ENCODE measurements at places on chromosomes 4 and X.

GRCh38 chr4:109719604-109720003 lies 10.3 kb downstream of the PLA2G12A start:
- no peak for DNase-seq

GRCh38 chrX:101232316-101232715 lies 12.7 kb downstream of the DRP2 start:
- no peak for DNase-seq

DNA sequence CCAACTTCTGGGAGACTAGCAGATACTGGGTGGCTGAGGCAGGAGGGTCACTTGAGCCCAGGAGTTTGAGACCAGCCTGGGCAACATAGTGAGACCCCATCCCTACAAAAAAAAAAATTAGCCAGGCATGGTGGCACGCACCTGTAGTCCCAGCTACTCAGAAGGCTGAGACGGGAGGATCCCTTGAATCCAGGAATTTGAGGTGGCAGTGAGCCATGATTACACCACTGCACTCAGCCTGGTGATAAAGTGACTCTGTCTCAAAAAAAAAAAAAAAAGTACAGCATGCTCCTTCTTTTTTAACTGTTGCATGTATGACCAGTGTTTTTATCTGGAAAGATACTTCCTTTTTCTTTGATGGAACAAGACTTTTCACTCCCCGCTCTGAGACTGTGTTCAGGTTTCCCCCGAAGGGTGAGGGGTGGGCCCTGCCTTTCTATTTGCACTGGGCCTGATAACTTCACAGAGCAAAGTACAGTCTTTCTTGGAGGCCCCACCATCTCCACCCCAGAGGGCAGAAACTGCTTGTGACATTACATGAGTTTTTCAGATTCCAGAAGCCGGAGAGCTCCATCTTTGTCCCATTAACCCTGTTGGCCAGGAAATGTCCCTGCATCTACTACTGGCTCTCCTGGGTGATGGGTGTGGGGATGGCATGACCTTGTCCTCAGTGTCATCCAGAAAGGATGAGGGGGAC lies 35.2 kb downstream of the NYX start:
- DNase-seq: no peak

DNA sequence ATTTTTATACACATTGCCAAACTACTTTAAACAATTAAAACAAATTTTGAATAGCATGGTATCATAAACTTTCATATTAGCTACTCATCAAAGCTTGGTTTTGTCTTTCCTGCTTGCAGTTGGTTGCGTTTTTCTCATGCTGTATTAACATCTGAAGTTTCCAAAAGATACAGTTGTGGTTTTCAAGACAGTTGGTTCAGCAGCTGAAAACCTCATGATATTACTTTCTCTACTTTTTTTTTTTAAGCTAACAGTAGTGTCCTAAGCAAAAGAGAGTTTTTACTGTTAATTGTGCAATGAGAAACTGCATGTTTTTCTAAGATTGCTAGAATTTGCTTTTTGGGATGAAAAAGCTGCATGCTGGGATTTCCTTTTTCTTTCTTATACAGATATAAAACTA lies 15.2 kb downstream of the RUFY3 start:
- DNase-seq: no peak

- DNase-seq: no peak
Measured at GRCh38 chr4:38566806-38567398, 97.1 kb upstream of the KLF3 start.

GRCh38 chrX:77786365-77786680 lies 307 bp upstream of the ATRX start:
- DNase-seq: no peak

DNA sequence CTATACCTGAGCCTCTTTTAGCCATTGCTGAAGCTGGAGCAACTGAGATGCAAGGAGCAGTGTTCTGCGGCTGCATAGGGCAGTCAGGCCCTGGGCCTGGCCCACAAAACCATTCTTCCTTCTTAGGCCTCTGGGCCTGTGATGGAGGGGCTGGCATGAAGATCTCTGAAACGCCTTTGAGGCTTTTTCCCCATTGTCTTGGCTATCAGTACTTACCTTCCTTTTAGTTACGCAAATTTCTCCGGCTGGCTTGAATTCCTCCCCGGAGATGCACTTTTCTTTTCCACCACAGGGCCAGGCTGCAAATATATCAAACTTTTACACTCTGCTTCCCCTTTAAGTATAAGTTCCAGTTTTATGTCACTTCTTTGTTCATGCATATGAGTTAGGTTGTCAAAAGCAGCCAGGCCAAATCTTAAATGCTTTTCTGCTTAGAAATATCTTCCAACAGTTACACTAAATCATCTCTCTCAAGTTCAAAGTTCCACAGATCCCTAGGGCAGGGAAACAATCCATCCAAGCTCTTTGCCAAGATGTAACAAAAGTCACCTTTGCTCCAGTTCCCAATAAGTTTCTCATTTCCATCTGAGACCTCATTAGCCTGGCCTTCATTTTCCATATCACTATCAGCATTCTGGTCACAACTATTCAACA lies 194.4 kb upstream of the PCDH7 start:
- DNase-seq: no peak

DNA sequence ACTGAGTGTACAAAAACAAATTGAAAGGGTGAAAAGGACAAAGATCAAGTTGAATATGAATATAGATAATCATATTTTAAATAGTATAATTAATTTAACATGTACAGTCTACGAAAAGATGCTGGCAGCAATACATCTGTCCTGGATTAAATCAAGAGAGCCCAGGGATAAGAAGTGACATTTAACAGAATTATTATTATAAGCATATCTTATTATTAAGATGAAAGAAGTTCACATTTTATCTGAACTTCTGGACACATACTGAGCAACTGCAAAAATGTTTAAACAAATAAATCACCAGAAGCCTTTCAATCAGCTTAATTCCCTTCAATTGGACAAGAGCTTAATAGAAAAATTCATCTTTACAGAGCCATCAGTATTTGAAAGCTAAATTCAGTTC lies 50.4 kb downstream of the SERTM2 start:
- DNase-seq: no peak

DNA sequence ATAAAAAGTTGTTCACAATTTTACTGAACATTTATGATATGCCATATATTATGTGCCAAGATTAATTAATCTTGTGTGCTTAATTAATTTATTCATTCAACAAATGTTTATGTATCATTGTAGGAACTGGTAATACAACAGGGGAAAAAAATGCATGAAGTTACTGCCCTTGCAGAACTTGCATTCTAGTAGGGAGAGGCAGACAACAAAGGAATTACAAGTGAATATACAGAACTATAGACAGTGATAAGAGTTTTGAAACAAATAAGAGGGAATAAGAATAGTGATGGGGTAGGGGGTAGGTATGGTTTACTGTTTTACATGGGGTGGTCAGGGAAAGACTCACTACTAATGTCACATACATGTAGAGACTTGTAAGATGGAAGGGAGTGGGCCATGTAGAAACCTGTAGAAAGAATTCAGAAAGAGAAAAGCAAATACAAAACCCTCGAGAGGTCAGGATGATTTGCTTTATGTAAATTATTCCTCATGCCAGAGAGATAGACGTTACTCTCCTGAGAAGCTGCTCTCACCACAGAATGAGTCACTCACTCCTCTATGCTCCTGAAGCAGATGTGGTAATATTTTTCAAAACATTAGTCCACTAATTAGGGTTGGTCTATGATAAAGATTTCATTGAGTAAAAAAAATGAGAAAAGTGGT lies 855.0 kb upstream of the GRID2 start:
- no peak for DNase-seq

DNA sequence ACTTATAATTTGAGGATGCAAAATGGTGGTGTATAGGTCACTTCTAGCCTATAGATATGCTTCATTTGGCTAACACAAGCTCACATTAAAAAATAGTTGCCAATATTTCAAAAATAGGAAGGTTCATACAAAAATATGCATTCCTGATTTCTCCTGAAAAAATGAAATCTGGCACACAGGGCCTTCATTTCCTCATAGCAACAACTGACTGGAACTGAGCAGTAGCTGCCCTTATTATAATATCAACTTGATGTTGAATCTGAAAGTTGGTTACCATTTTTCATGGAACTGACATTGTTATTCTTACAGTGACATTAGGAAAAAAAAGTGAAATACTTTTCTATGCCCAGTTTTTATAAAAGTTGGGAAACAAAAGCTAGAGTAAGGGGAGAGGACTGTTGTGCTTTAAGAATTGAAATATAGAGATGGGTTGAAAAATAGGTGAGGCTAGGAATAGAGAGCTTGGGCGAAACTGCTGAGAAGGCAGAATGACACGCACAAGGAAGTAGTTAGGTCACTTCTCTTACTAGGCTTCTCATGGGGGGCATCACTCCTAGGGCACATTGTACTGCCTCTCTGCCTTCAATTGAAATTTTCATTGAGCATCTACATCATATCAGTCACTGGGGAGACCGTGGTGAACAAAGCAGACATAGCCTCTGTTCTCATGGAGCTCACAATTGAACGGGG lies 43.1 kb upstream of the C1GALT1C1 start:
- DNase-seq: no peak

DNA sequence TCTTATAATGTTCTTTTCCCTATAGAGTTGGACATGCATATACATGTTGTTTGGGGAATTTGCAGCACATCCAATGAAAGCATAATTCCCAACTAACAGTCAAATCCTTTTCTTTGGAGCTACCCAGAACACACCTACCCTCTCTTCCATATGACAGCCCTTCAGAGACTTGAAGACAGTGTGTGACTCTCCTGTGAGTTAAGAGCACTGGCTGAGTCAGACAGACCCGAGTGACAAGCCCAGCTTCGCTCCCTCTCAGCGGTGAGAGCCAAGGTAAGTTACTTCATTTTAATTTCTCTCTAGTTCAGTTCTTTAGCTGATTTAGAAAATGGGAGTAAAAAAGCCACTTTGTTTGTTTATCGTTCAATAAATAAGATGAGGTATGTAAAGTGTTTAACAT lies 86.3 kb downstream of the RTL9 start:
- no peak for DNase-seq

- no peak for DNase-seq
Measured at GRCh38 chrX:72347366-72347765, 41.7 kb upstream of the CITED1 start.

DNA sequence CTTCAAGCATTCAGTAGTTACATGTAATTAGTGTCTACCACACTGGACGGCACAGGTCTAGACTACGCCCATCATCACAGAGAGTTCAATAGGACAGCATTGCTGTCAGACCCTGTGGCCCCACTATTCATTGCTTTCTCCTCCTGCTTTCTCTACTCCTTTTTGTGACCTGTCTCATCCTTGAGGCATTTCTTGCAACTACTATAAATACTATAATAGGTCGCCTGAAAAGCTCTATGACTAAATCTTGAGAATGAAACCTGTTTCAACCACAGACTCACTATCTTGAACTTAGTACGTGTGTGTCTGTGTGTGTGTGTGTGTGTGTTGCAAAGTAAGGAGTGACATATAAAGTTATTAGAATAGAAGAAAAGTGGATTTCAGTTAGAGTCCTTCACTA lies 252.9 kb upstream of the KLF3 start:
- no peak for DNase-seq

DNA sequence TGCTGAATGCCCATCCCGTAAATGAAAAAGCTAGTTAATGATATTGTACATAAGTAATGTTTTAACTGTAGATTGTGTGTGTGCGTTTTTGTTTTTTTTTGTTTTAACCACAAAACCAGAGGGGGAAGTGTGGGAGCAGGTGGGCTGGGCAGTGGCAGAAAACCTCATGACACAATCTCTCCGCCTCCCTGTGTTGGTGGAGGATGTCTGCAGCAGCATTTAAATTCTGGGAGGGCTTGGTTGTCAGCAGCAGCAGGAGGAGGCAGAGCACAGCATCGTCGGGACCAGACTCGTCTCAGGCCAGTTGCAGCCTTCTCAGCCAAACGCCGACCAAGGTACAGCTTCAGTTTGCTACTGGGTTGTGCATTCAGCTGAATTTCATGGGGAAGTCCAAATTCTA lies at the start of gene SPP1:
Gene SPP1 (plus strand): TSS at position 249 of the 400 bp plus-strand sequence. CDS start 1,182 bp downstream, outside the sequence.
- peak; percentile 15 for DNase-seq

- no peak for DNase-seq
Measured at GRCh38 chrX:115400960-115401359, 111.4 kb downstream of the LUZP4 start.

DNA sequence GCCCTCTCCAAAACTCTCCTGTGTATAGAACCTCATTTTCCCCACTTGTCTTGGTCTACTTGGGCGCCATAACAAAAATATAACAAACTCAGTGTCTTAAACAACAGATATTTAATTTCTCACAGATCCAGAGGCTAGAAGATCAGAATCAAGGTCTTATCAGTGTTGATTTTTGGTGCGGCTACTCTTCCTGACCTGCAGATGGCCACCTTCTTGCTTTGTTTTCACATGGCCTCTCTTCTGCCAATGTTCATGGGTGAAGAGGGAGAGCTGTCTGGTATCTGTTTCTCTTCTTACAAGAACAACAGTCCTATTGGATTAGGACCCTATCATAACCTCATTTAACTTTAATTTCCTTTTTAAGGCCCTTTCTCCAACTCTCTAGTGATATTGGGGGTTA lies 177.3 kb downstream of the PABPC4L start:
- DNase-seq: no peak

DNA sequence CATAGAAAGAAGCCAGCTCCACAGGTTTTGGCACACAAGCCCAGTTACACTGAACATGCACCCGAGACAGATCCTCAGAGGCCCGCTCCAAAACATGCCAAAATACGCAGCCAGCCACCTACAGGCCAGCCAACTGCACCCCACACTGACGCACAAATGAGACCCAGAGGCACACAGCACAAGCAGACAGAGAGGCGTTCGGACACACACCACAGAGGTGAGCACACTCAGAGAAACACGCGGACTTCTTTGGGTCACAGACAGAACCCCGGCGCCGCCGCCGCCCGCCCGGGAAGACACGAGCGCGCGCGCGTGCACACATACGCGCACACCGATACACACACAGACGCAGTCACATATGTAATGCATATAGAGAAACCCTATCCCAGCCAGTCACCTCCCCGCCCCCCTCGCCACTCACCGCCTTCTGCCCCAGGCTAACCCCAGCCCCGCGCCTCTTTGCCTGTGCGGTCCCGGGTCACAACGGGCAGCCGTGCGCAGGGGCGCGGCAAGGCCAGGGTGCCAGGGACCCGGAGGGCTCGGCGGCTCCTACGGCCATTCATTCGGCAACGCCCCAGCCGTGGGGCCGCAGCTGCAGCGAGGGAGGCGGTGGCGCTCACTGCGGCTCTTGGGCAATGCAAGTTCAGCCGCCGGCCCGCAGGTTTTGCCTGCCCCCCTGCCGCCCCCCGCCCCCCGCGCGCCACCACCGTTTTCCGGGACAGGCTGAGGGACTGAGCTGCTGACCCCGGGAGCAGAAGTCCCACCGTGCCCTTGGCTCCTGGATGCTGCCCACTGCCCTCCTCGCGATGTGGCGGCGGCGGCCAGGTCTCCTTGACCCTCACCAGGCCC lies 553 bp downstream of the SEPTIN6 start:
- peak; percentile 54 for DNase-seq

GRCh38 chrX:113330416-113330815 lies 489.8 kb upstream of the AMOT start:
- no peak for DNase-seq

DNA sequence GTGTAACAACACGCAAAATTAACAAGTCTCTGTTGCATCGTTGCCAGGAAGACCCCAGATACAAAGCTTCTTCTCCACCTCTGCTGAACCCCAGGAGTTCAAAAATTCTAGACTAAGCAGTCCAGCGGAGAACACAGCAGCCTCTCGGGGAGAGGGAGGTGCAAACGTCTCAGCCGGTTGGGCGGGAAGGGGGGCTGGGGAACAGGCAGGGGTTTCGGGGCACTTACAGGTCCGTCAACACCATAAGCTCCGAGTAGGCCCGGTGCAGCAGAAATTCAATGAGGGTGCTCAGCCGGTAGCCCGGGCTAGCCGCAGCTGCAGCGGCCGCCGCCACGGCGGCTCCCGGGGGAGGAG lies 394 bp downstream of the MED14 start:
- DNase-seq: no peak

GRCh38 chr4:132267321-132267720 lies 881.8 kb upstream of the PCDH10 start:
- no peak for DNase-seq
